Naive thymus-derived CD4-positive, alpha-beta T cell (primary cell): ENCODE measurements at places on chromosomes 5 and 9.

GRCh38 chr5:108503986-108504385 lies 122.1 kb upstream of the FBXL17 start:
- no peaks in the 10 kb centered on the region for H3K27me3 ChIP-seq
- H3K27ac ChIP-seq, result no peak overlapping the region
- no peaks in the 10 kb centered on the region for H3K4me1 ChIP-seq
- H3K4me3 ChIP-seq, result no peak overlapping the region

DNA sequence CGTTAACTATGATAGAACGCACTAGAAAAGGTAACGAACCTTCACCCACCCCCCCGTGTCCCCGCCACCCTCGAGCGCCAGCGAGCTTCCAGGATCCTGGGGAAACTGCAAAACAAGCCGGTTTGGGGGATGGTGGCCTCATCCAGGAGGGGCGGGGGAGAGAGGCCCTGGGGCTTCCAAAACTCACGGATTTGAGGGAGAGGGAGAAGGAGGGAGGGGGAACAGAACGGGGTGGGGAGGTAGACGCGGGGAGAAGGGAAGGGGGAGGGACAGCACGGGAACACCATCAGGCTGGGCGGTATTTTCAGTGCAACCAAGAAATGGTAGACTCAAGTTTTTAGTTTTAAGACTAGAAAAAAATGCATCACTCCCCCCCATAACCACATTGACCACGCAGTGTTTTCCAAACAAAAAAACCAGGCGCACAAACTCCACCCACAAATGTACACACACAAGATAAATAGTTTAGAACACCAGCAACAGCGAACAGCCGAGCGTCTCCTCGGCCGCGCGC lies 1.4 kb downstream of the NRARP start:
- H3K4me1 ChIP-seq, result peaks cover 7% of the 10 kb centered on the region
- H3K27ac ChIP-seq, result no peak overlapping the region
- peak overlapping the region; percentile 51 for H3K4me3 ChIP-seq
- no peak for DNase-seq
- no peaks in the 10 kb centered on the region for H3K36me3 ChIP-seq

GRCh38 chr5:67434466-67434865 lies 237.9 kb upstream of the CD180 start:
- no peaks in the 10 kb centered on the region for H3K4me1 ChIP-seq
- H3K4me3 ChIP-seq, result no peak overlapping the region

DNA sequence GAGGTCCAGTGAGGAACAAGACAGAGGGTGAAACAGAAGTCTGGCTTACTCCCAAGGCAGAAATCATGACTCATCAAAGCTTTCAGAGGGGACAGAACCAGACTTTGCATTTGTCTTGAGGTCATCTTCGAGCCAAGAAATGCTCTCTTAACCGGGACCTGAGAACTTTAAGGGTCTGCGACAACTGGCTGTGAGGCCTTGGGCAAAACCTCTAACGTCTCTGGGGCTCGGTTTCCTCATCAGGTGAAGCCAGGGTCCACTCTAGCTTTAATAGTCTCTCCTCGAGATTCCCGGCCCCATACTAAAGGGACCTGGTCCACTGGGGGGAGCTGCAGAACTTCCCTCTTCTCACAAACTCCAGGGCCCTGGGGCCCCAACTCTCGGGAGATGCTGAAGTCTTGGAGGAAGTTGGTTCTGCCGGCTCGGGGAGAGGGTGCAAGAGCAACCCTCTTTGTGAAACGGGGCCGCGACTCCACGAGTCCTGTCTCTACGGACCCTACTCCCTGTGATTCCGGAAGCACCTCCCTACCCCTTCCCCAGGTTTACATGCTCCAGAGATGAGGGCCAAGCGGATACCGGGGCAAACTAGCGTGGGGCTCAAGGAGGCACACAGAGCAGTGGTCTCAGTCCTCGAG lies 2.6 kb downstream of the GLIS3 start:
- peak; percentile 47 for DNase-seq
- no peaks in the 10 kb centered on the region for H3K36me3 ChIP-seq
- no peaks in the 10 kb centered on the region for H3K4me1 ChIP-seq
- H3K27me3 ChIP-seq, result no peaks in the 10 kb centered on the region
- H3K4me3 ChIP-seq, result peak overlapping the region; percentile 74

DNA sequence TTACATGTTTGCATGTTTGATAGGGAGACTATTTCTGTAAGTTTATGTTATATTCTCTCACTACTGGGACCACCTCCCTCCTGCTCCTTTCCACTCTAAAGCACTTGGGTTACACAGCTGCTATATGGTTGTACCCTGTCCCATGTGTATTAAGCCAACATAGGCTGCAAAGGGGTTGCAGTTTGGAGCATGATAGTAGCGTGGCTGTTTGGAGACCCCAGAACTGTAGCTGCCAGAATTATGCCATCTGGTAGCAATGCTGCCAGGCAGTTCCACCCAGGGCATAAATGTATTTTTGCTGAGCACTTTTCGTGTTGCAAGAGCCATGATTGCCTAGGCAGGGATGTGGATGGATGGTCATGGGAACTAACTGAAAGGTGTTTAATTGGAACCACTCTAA lies 81.8 kb downstream of the CNTLN start:
- H3K36me3 ChIP-seq, result no peaks in the 10 kb centered on the region
- H3K27ac ChIP-seq, result no peak overlapping the region
- no peak for DNase-seq
